ENCODE measurements at places on chromosomes 5 and 9.

GRCh38 chr5:50975840-50976239, 309.4 kb downstream of the PARP8 start:
- no peak for DNase-seq

- DNase-seq = no peak
Observed at GRCh38 chr9:91660521-91660920, 236.9 kb upstream of the NFIL3 start.

DNA sequence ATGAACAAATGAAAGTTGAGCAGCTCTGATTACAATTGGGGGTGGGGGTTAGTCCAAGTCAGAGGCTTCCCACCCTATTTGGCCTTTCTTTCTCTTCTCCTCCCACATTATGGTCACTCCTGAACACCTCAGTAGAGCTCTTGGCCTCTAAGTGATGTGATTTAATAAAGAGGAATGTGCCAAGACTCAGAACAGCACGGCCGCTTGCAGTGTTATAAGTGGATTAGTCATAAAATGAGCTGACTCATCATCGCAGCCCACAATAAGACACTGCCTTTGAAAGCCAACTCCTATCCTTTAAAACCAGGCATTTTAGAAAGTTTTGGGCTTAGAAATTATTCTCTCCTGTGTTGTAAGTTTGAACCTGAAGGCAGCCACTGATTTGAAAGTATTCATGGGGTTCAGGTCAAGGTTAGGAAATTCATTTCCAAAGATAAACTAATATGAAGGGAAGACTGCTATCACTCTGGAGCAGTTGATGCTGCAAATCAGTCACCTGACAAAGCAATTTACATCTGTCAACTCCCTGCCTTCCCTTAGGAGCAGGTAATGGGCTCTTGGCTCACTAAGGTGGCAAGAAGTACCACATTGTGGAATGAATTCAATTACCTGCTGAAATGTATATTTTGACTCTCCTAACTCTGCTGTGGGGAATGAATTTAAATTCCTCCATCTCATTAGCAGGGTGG, 283.6 kb upstream of the NMUR2 start:
- no peak for DNase-seq

GRCh38 chr5:66671305-66671704, 75.1 kb downstream of the MAST4 start:
- DNase-seq = no peak

GRCh38 chr5:32446630-32447029, 2.1 kb upstream of the ZFR start:
- no peak for DNase-seq

DNA sequence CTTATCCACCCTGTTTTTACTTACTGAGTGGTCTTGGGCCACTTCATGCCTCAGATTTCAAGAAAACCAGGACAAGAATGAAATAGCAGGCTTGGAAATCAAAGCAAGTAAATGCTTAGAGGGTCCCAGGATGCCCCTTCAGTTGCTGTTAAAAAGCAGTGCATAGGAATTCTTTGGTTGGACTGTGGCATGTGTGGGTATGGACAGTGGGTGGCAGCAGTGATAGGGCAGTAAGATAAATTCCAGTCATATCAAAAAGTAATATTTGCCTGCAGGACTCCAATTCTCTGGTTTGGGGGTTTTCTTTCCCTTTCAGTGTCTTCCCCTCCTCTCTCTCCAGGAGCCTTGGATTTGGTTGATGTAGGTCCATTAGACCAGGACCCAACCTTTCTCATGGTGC, 306.7 kb upstream of the CLINT1 start:
- no peak for DNase-seq

DNA sequence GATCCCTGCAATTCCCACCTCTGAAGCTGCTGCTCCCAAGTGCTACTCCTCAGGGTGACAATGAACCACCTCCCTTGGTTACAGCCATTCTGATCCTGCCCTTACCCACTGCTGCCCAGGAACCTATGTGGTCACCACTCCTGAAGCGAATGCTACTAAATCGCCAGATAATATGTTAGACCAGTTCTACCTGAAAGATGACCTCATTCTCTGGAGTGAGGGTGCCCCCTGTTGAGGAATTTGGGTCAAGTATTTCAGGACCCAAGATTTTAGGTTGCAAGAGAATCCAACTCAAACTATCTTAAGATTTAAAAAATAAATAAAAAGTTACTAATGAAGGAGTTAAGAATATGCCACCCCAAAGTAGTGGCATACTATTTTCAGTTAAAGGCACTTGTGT, 5.8 kb upstream of the SNAPC3 start:
- DNase-seq = peak; percentile 20

- peak; percentile 4 for DNase-seq
Observed at GRCh38 chr5:59798862-59799667, 94.5 kb downstream of the PDE4D start.
